Adrenal gland (tissue), 19 donors: ENCODE measurements at places on chromosomes 6 and 20. TPM values are rescaled to one million over a fixed set of nuclear protein-coding genes. Genes with fewer than 3 reads are reported as not detected.

Gene KHDRBS2
- 0.81 TPM for polyA plus RNA-seq

Gene RAET1L
- not detected for polyA plus RNA-seq

Gene RNF114
- 41.3 TPM for polyA plus RNA-seq

Gene LST1
- polyA plus RNA-seq = 9.7 TPM

Gene AKIRIN2
- polyA plus RNA-seq = 22.8 TPM

Gene GSTA1
- 3,206 TPM for polyA plus RNA-seq

Gene ZNF391
- polyA plus RNA-seq = 5.5 TPM

Gene THBD
- polyA plus RNA-seq = 3.4 TPM

Gene OPN5
- polyA plus RNA-seq = not detected

Gene ADGB
- polyA plus RNA-seq = not detected

- no peak for DNase-seq
Observed at GRCh38 chr6:31715022-31715958, at the start of gene LY6G6D. Gene LY6G6D, plus strand, starts transcription at chr6:31715348. Its CDS starts 8 bp downstream, at chr6:31715356.

GRCh38 chr6:35737413-35738211 is 780 bp downstream of the ARMC12 start:
- DNase-seq = no peak

GRCh38 chr6:124669713-124670480 is 292.3 kb upstream of the RNF217 start:
- DNase-seq = no peak

DNA sequence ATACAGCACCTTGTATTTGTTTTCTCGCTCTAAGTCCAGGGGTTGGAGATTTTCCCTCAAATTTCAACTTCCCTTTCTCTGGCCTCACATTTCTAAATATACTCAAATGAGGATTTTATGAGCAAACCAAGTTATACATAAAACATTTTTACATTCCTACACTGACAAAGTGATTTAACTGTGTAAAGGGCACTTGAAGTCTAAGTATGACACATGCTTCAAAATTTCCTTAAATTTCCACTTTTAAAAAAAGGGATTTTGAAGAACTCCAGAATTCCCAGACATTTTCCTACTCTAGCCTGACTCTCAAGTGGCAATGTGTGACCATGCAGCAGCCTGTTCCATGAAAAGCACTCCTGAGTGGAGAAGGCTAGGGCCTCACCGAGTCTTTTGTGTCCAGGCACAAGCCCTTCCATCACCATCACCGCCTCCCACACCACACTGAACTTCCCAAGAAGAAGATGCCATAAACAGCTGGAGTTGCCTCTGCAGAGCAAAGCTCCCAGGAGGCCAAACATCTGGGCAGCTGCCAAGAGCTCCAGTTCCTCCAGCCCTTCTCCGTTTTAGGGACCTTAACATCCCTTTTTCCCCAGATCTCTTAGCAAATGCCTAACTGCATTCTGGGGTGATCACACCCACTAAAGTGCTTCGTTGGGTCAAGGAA is 68.9 kb downstream of the NCR2 start:
- DNase-seq = no peak

- DNase-seq = no peak
Observed at GRCh38 chr6:160789263-160790027, 87.4 kb downstream of the PLG start.

GRCh38 chr20:38751360-38751976 is 3.2 kb downstream of the ACTR5 start:
- DNase-seq = no peak

DNA sequence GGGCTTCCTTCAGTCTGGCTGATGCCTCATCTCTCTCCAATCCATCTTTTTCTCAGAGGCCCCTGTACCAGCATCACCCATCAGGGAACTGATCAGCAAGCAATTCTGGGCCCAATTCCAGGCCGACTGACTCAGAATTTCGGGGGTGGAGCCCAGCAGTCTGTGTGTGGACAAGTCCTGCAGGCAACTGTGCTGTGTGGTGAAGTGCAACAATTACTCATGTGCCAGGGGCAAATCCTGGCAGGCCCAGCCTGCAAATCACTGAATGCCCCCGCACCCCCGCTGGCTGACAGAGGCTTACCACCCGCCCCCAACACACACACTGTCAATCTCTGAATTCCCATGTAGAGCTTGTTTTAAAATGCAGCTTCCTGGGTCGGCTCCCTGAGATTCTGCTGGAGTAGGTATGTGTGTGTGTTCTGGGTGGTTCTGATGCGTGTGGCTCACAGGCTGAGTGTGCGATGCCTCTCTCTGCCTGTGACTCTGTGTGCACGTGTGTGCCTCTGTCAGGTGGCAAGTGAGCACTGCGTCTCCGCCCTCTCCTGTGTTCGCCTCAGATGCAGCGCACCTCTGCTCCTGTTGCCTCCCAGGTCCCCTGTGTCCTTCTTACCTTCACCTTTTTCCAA is 45.4 kb downstream of the SSR1 start:
- peak; percentile 88 for DNase-seq

DNA sequence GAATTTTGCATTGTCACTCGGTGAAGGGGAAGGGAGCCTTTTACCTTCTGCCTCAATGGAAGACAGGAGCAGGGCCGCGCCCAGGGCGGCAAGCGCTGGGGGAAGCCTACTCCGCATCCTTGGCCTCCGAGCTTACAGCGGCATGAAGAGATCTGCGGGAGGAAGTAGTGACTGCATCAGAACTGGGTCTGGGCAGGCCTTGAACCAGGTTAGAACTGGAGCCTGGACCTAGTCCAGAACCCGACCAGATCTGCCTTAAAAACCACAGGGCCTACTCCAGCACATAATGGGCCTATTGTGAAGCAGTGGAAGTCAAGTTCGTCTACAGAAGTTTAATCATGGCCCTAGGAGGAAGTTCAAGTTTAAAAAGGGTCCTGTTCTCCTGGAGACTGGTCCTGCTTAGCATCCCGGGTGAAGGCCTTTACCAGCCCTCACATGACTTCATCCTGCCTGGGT is 3.1 kb downstream of the COL12A1 start:
- no peak for DNase-seq

- DNase-seq = no peak
Observed at GRCh38 chr6:102411796-102412195, 1018.3 kb downstream of the GRIK2 start.

GRCh38 chr6:166673309-166673708 is 46.3 kb upstream of the RPS6KA2 start:
- DNase-seq = no peak

- DNase-seq = no peak
Observed at GRCh38 chr6:104702126-104702841, 157.4 kb downstream of the HACE1 start.

DNA sequence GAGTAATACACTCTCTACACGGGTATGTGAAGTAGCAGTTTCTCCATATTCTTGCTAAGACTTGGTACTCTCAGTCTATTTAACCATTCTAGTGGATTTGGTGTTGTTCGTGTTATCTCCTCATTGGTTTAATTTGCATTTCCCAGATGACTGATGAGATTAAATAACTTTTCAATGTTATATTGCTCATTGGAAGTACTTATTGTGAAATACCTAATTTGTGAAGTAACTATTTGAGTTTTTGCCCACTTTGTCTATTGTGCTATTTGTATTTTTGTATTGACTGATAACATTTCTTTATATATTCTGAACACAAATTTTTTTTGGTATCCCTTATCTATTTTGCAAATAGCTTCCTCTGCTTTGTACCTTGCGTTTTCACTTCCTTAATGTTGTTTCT is 156.0 kb downstream of the C6orf58 start:
- no peak for DNase-seq

DNA sequence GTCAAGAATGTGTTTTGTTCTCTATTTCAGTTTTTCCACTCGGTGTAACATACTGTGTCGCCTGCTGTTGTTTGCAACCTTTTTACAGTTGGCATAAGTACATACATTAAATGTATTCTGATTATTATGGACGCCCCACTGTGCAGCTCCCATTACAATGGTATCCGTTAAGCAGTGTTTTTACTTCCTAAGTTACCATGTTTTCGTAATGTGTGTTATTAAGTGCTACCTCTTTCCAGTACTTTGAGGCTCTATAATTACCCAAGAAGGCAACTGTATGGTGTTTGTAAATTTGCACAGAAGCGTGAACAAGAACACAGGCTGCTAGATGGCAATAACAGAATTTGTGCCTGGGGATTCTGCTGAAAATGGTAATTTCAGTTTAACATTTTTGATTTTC is 568.0 kb upstream of the MARCKS start:
- no peak for DNase-seq

GRCh38 chr6:35017411-35018181 is 123.5 kb downstream of the TCP11 start:
- peak; percentile 71 for DNase-seq

DNA sequence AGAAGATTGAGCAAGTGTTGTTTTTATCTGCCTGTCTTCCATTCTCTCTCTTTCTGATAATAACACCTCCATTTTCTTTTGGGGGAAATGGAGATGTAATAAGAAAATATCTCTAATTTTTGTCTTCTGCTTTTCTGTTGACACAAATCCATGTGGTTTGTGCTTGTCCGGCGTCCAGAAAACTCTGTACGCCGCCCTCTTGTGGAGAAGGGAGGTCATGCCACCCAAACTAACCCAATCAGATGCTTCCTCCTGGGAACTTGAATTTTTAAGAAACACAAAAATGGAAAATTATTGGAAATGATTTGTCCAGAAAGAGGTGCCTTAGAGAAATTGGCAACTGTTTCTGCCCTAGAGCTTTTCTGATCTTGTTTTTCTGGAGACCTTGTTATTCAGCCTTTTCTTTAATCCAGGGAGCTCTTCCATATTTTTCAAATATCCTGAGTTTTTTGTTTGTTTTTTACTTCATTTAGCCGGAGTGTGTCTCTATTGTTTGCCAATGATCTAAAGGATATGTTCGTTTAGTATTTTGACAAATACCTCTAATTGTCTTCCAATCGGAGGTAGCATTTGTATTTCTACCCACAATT is 17.8 kb upstream of the FNDC1 start:
- peak; percentile 54 for DNase-seq

DNA sequence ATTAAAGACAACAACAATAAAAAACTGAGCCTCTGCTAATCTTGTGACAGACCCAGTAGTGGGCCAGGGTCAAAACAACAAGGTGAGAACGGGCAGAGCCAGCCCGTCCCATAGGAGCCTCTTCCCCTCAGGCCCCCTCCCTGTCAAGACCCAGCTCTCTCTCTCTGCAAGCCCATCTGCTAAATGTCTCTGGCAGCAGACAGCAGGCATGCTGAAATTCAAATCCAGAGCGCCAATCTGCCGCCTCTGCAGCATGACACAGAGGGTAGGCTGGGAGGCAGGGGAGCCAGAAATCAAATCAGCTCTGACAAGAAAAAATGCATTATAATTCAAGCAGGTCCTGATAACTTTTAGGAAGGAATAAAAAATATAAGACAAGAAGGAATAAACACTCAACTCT is 26.3 kb downstream of the METTL24 start:
- DNase-seq = no peak

- DNase-seq = peak; percentile 39
Observed at GRCh38 chr20:41052742-41053419, 24.3 kb downstream of the TOP1 start.

- DNase-seq = no peak
Observed at GRCh38 chr20:32969356-32970114, 34.7 kb downstream of the SUN5 start.

GRCh38 chr20:41501376-41501775 is 116.8 kb downstream of the CHD6 start:
- no peak for DNase-seq

- DNase-seq = peak; percentile 21
Observed at GRCh38 chr20:14986026-14986655, 648.7 kb upstream of the FLRT3 start.

DNA sequence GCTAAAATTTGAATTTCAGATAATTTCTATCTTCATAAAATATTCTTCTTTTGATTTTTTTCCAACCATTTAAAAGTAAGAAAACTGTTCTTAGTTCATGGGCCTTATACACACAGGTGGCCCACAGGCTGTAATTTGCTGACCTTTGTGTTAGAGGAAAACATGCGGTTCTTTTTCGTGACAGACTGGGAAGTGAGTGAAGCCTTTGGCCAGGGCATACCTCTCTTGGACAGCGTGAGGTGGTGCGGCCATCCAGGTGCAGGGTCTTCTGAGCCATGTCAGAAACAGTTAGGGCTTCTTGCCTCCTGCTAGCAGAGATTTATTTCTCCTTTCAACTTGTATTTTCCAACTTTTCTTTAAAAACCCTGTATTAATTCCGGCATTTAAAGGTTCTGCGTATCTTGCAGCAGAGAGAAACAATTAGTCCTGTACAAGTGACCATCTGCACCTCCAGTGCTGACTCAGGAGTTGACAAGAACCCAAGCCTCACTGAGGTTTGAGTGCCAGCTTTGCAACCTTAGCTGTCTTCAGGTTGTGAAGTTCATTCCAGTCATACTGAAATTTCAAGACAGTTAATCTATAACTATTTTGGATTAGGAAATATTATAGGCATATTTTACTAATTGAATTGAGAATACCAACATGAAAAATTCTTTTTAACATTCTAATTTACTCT is 177.8 kb downstream of the LY86 start:
- DNase-seq = no peak

- no peak for DNase-seq
Observed at GRCh38 chr6:25175196-25175595, 104.0 kb upstream of the CARMIL1 start.

- no peak for DNase-seq
Observed at GRCh38 chr6:116106146-116106545, 5.5 kb downstream of the NT5DC1 start.

GRCh38 chr6:43851204-43851865 is 81.3 kb downstream of the VEGFA start:
- no peak for DNase-seq

- DNase-seq = no peak
Observed at GRCh38 chr20:50129662-50130355, 16.9 kb upstream of the UBE2V1 start.
